Kidney tubule cell (primary cell): ENCODE measurements at places on chromosomes 12 and 14.

DNA sequence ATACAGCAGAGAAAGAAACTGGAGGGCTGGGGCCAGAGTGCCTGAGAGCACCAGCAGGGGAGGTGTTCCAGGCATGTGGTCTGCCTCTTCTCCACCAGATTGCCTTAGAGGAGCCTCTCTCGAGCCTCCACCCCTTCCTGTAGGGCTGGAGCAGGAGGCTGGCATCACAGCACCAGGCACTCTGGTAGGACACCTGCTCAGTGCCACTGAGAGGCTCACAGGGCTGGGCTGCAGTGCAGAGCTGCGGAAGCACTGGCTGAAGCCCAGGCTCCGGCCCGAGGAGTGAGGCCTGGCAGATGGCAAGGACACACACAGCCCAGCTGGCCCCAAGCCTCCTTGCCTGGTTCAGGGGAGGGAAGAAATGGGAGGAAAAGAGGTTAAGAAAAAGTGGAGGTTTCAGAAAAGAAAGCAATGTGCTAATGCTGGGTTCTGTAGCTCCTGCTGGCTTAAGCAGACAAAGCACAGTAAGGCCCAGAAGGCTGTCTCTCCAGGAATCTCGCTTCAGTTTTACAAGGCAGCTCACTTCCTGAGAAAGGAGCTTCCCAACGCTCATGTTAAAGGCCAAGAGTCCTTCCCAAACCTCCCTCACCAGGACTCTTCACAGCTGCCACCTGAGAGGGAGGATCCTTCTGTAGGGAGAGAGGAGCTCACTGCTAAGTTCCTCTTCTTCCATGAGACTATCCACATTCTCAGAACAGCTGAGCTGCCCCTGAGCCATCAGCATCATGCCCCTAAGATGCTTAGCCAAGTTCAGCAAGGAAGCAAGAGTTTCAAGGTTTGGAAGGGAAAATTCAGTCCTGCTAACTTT lies 23.8 kb downstream of the SPTB start:
- DNase-seq: no peak

DNA sequence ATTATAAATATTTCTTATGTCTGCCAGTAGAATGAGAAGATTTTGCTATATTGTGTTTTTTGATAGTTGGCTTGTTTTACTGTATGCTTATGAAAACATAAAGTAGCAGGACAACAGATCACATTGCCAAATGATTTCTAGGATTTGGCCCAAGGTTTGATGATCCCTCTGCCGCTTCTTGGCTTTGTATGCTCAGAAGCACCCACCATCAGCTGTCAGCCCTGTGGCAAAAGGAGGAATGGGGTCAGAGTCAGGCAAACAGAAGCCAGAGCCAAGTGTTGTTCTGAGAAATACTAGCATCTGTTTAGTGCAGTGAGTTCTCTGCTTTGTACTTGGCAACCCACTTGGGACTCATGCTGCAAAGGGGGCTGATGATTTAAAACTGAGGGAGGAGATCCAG lies 152.2 kb downstream of the PDE3A start:
- no peak for DNase-seq

- no peak for DNase-seq
Measured at GRCh38 chr14:94461526-94462218, 9.1 kb upstream of the SERPINA11 start.

DNA sequence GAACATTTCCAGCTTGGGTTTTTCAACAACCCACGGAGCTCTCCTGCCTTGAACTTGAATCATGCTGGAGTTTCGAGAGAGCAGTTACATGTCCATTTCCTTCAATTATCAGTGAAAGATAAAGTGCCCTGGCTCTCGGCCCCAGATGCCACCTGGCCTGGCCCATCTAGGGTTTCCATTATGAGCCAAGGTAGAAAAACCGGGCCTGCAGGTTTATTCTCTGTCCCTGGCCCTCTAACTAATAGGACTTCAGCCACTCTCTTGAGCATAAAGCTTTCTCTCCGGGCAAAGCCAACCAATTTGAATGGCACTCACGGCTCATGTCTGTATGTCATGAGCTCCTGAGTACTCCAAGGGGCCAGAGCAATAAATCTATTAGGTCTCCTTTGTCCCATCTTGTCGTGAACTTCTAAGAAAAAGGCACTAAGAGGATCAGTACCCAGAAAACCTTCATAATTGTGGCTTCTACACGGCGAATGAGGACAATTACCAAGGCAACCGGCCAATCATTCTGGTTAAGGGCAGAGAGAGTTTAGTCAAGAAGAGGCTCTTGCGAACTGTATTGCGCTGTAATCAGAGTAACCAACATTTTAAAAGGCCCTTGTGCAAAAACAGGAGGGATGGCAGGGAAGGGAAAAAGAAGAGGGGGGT lies 392.3 kb downstream of the MED13L start:
- no peak for DNase-seq

- no peak for DNase-seq
Measured at GRCh38 chr14:90400904-90401561, 4.2 kb downstream of the CALM1 start.

GRCh38 chr12:57366315-57366714 lies 64.5 kb downstream of the R3HDM2 start:
- no peak for DNase-seq

DNA sequence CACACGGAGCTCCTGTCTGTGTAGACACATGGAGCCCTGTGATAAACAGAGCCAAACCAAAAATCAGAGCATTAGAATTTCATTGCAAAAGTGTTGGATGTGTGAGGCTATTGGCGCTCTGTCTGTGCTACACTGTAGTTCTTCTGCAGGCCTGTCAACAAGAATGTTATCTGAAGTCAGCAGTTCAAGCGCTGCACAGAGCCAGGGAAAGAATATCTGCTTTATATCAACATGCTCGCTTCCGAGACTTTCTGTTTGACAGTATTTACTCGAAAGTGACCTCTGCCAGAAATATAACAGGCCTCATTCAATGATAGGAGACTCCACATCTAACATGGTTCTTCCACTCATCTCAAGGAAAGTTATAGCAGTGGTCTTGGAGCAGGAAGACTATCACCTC lies 118.3 kb downstream of the CCER1 start:
- no peak for DNase-seq

- DNase-seq: no peak
Measured at GRCh38 chr14:100449225-100449987, 126.3 kb downstream of the SLC25A47 start.
